ENCODE measurements at places on chromosomes 6 and 20.

GRCh38 chr20:8424010-8424409 is 291.9 kb downstream of the PLCB1 start:
- DNase-seq, result no peak

DNA sequence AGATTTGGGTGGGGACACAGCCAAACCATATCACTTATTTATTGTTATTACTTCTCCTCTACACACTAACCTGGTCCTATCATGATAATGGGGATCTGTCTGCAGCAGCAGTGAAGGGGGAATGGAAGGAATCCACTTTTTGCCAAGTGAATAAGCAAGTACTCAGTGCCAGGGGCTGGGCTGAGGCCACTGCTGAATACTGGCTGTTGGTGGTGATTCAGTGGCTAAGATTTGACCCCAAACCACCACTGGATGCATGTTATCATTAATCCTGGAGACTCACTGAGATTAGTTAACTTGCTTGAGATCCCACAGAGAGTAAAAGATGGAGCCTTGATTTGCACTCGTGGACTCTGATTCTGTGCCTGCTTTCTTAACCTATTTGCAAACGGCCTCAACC is 127.7 kb downstream of the TSHZ2 start:
- no peak for DNase-seq

- no peak for DNase-seq
These were observed 338.4 kb downstream of the PRL start for GRCh38 chr6:21958428-21958827.

DNA sequence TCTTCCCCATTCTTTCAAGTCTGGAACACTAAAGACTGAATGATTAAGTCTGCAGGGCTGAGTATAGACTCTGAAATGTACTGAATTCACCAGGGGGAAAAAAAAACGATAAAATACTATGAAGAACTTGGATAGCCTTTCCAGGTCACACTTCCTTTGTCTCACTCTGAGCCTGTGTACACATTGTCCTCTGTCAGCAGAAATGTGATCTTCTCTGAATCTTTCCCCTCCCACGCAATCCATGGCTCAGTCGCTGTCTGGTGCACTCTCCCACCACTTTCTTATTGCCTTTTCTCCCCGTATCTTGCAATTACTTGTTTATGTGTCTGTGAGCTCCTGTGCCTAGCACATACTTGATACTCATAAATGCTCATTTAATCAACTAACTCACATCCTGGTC is 212.6 kb upstream of the RSPO3 start:
- DNase-seq, result no peak

- no peak for DNase-seq
These were observed 27.5 kb upstream of the TAF8 start for GRCh38 chr6:42022755-42023384.

- no peak for DNase-seq
These were observed 14.6 kb upstream of the PHF20 start for GRCh38 chr20:35757098-35757705.

DNA sequence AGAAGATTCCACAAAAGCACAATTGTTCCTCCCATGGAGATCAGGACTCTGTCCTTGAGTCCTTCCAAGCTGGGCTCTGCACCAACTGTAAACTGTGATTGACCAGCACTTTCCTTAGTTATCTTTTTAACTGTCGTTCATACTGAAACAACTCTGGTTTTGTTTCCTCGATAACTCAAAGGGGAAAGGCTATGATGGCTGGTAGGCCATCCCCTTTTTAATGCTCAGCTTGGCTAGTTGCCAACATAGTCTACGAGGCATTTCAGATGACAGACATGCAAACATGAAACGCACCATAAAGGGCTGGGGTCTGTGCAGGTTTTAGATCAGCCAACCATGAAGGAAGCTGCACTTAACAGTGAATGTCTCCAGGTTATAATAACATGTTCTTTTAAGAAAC is 497.1 kb upstream of the ARID1B start:
- DNase-seq, result peak; percentile 13

DNA sequence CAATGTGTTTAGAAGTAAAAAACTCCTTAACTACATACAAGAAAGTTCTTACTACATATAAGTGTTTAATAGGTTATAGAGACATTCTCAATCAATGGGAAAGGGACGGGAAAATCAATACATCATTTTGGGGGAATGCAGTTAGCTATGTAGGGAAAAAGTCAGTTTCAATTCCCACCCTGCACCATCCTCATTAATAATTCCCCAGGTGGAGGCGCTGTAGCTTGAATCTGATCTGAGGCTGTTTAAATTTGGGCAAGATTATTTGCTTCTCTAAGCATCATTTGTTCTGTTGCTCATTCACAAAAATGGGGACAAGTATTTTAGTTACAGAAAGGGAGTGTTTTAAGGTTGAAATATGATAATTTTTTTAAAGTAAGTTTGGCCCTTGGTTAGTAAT is 19.1 kb downstream of the OLIG3 start:
- DNase-seq, result no peak

DNA sequence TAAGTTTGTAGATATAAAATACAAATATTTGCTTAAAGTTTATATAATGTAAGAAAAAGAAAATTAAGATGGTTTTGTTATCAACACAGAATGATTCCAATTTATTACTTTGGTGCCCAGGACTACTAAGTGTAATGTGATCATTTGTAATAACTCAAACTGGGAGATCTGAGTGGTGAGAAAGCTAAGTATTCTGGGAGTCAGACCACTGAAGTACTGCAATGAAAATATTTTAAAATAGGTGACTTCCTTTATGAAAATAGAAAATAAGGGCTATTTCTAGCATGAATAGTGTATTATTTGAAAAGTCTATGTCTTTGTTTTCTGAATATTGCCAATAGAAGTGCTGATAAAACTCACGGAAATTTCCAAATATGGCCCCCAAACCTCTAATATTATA is 305.6 kb upstream of the MAN1A1 start:
- DNase-seq, result no peak

- DNase-seq, result no peak
These were observed 72.2 kb downstream of the SASH1 start for GRCh38 chr6:148414836-148415235.

DNA sequence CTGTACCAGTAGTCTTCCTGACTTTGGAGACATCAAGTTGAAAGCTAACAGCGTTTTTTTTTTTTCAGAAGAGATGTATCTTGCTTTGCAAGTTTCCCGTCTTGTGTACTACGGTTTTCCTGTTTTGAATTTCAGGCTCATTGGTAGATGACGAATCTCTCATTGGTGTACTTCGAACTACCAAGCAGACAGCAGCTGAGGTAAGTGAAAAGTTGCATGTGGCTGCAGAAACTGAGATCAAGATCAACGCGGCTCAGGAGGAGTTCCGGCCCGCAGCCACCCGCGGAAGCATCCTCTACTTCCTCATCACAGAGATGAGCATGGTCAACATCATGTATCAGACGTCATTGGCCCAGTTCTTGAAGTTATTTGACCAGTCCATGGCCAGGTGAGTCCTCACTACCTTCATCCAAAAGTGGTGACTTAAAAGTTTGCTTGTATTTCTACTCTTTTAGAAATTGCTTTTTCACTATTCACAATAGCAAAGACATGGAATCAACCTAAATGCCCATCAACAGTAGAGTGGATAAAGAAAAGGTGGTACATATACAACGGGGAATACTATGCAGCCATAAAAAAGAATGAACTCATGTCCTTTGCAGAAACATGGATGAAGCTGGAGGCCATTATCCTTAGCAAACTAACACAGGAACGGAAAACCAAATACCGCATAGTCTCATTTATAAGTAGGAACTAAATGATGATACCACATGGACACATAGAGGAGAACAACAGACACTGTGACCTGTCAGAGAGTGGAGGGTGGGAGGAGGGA is 110.6 kb upstream of the GLP1R start:
- no peak for DNase-seq

- DNase-seq, result no peak
These were observed 110.3 kb downstream of the JARID2 start for GRCh38 chr6:15356179-15356578.

DNA sequence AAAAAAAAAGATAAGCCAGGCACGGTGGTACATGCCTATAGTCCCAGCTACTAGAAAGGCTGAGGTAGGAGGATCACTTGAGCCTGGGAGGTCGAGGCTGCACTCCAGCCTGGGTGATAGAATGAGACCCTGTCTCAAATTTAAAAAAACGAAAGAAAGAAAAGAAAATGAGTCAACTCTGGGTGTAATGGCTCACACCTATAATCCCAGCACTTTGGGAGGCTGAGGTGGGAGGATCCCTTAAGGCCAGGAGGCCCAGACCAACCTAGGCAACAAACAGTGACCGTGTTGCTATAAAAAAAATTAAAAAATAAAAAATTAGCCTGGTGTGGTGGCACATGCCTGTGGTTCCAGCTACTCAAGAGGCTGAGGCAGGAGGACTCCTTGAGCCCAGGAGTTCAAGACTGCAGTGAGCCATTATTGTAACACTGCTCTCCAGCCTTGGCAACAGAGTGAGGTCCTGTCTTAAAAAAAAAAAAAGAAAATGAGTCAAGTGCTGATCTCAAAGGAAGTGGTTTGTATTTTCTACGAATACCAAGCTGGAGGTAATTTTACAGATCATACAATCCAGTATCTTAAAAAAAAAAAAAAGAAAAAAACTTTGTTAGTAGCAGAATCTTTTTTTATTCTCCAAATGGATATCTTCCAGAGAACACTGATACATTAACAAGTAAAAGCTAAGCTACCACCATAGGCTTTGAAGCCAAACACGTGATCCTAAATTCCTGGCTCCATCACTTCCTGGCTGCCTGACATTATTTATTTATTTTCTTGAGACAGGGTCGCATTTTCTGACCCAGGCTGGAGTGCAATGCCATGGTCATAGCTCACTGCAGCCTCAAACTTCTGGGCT is 5.7 kb downstream of the COMMD7 start:
- no peak for DNase-seq

- DNase-seq, result no peak
These were observed 4.1 kb downstream of the KCNS1 start for GRCh38 chr20:45096781-45097180.

GRCh38 chr20:35166242-35166830 is 5.5 kb upstream of the PROCR start:
- DNase-seq, result no peak

DNA sequence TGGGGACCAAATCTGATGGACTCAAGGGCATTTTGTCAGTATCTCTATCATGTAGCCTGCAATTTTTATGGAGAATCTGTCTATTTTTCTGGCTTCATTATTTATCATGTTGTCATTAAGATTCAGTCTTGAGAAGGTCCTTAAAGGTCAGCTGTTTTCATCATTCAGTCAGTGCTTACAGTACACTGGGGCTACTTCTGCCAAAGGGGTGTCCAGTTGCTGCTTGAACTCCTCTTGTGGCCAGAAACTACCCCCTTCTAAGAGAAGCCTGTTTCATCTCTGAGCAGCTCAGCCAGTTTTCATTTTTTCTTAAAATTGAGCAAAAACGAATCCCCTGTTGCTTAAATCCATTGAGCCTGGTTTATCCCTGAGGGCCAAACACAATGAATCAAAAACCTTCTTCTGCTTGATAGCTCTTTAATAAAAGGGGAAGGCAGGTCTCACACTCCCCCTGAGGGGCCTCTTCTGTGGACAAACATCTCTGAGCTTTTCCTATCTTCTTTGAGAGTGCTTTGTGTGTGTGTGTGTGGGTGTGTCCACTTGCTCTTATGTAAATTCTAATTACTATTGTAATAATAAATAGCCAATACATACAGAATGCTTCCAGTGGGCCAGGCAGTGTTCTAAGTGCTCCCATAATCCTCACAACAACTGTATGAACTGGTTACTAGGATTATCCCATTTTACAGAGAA is 172.2 kb downstream of the PLCB1 start:
- no peak for DNase-seq

DNA sequence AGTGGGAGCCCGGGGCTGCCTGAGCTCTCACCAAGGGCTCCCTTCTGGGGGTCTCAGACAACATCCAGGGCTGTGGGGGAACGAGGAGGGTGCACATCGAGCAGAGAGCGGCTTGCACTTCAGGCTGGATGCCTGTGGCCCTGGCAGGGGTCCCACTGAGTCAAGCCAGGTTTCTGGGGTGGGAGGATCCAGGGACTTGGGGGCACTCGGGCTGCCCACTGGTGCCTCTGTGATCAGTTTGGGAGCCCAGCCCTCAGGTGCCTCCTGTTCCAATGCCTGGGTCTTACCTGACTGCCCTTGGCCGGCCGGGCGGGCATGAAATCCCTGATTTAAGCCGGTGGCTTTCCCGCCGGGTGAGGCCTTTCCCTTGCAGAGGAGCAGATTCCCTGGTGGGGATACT is 470 bp downstream of the COL20A1 start:
- no peak for DNase-seq

DNA sequence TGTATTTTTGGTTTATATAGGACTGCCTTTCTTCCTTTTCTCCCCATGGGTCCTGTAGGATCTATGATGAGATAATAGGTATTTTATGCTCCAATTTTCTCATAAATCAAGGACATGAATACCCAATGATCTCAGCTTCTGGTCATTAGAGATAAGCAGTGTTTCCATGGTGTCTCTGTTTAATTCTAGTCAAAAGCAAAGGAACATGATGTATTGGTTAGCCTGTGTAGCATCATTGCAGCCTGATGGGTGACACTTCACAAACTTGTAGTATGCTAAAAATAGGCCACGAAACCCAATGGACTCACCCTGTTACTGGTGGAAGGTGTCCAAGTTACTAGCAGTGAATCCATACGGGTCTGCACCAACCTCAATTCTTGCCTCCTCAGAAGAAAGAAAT is 116.2 kb upstream of the SNX9 start:
- no peak for DNase-seq

GRCh38 chr6:107124934-107125348 is 9.6 kb upstream of the BEND3 start:
- no peak for DNase-seq

DNA sequence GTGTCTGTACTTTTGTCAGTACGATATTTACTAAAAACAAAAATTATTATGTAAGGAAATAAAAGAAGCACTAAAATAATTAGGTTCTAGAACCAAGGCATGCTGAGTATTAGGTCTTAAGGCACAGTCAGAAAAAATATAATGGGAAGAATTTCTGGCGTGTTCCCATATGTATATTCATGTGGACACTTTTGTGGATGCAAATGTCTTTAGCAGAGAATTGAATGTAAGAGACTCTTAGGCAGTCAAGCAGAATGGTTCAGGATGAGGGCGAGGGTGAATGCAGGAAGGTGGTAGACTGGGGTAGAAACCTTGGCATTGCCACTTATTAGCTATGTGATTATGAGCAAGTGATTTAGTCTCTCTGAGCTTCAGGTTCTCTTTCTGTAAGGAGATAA is 71.5 kb downstream of the SASH1 start:
- DNase-seq, result no peak

DNA sequence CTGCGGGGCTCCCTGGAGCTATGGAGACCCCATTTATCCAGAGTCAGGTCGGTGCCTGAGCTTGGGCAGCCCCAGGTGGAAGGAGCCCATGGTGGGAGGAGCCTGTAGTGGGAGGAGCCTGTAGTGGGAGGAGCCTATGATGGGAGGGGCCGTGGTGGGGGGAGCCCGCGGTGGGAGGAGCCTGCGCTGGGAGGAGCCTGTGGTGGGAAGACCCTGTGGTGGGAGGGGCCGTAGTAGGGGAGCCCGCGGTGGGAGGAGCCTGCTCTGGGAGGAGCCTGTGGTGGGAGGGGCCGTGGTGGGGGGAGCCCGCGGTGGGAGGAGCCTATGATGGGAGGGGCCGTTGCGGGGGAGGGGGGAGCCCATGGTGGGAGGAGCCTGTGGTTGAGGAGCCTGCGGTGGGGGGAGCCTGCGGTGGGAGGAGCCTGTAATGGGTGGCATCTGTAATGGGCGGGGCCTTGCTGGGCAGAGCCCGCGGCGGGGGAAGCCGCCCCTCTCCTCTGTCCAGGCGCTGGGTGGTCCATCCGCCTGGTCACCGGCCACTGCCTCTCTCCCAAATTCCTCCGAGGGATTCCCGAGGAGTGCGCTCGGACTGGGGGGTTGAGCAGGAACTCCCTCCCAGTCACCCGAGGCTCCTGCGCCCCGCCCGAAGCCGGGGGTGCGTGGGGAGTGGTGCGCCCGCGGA is 567 bp upstream of the FNDC11 start:
- DNase-seq, result no peak

GRCh38 chr20:13250251-13250650 is 29.2 kb downstream of the ISM1 start:
- no peak for DNase-seq

All from GM19239 (cell line).